IPS-NIHi11 (cell line): ENCODE measurements at places on chromosomes 12 and 14.

GRCh38 chr14:92877757-92878431 is 45.1 kb upstream of the CHGA start:
- peak; percentile 63 for DNase-seq

- DNase-seq, result no peak
Observed at GRCh38 chr12:3454780-3455179, 36.2 kb upstream of the PRMT8 start.

- no peak for DNase-seq
Observed at GRCh38 chr14:105710119-105711043, 184.0 kb downstream of the TMEM121 start.

DNA sequence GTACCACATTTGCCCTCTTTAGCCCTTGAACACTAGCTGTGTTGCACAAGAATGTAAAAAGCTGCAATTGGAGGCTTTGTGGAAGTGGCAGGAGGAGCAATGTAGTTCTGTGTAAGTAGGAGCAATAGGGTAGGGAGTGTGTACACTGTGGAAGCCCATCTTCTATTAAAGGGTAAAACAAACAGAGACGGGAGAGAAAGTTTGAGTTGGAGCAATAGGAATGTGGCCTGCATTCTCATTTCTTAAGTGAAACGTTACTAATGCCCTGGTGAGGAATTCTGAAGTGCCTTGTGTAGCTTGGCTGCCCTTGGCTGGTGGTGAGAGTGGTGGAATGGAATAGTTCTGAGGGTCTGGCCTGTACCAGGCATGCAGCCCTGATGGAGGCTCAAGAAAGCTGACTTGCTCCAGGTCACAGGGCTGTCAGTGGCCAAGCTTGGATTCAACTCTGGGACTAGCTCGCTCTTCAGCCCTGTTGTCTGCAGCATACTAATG is 38.8 kb upstream of the ATP23 start:
- DNase-seq, result no peak

GRCh38 chr14:71371711-71372396 is 464.6 kb downstream of the PCNX1 start:
- no peak for DNase-seq

DNA sequence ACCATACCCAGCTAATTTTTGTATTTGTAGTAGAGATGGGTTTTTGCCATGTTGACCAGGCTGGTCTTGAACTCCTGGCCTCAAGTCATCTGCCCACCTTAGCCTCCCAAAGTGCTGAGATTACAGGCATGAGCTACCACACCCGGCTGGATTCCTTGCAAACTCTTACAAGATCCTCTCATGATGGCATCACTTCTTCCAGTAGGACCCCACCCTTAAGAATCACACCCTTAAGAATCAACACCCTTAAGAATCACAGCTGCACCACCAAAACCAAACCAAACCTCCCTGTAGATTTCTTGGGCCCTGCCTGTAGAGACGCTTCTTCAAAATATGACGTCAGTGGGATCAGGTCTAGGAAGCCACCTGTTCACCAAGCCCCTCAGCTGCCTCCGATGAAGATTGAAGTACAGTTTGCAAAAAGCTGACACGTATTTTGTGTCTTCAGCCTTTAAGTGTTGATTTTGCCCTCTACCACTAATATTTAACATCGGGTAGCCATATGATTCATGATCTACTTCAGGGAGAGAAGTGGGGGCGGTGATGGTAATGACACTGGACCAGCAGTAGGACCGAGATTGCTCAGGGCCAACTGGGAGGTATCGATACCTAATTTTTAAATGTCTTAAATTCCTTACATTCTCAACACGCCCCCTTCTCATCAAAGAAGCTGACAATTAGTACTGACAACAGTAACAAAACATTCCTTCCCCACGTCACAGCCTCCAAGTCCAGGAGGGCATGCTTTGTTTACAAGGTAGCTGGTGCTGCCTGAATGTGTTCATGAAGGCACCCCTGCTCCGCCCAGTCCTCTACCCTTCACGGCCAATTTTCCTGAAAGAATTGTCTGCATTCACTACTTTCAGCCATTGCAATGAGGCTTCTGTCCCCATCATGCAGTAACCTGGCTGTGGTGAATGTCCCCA is 57.2 kb downstream of the ESRRB start:
- no peak for DNase-seq

DNA sequence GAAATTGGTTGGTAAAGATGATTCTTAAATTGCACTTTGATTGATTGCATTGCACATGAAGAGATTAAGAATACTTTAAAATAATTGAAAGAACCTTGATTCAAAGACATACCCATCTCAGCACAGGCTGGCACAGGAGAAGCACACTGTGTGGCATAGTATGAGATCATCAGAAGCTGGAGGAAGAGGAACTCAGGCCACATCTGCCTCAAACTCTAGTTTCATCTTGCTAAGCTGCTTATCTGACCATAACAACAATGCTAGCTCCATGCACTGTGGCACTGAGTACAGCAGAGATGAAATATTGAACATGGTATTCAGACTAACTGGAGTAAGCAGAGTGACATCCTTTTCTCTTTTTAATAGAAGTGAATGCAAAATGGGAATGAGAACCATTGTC is 99.1 kb downstream of the TBC1D30 start:
- no peak for DNase-seq
